ENCODE measurements at places on chromosomes 16 and 17.

DNA sequence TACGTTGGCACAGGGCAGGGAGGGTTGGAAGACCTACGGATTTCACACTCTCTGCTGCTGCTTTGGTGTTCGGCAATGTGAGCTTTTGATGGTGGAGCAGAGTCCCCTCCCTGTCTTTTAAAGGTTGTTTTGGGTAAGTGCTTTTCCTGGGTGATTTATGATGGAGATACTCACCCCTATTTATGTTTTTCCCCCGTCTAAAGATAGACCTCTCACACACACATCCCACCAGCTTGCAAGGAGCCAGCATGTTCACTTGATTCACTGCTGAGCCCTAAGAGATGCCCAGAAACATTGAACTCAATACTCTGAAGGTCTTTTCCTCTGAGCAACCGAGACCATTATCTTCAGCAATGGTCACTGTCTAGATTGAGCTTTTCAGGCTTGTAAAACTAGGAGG, 8.3 kb downstream of the RBFOX1 start:
- no peak for DNase-seq

GRCh38 chr17:32558997-32559650, 72.3 kb downstream of the CDK5R1 start:
- DNase-seq = no peak

- no peak for DNase-seq
Observed at GRCh38 chr16:9012848-9013507, 49.3 kb upstream of the USP7 start.

- no peak for DNase-seq
Observed at GRCh38 chr17:58054641-58055040, 28.6 kb upstream of the DYNLL2 start.

Measured in stimulated activated CD8-positive, alpha-beta memory T cell treated with anti-CD3 and anti-CD28 coated beads, Interleukin-12 subunit alpha, Interleukin-12 subunit beta, amount 100 ng/mL, for 1 hour (primary cell).